ENCODE measurements at places on chromosomes 12 and 14.

GRCh38 chr12:117850048-117850447 is 118.7 kb downstream of the KSR2 start:
- DNase-seq = no peak

GRCh38 chr12:115885040-115885690 is 392.3 kb downstream of the MED13L start:
- DNase-seq = no peak

DNA sequence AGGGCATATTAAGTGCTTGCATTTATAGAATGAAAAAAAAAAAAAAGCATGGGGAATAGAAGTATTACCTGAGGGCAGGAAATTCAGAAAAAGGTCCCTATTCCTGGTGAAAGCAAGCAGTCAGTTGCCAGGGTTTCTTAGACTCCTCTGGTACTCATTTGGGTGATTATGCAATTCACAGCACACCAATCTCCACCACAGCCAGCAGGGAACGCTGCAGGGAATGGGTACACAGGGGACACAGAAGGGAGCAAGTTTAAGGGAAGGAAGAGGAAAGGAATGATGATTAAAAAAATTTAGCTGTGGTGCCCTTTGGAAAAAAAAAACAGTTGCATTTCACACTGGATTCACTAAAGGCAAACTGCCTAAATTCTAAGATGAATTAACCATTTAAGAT is 14.2 kb downstream of the BLTP3B start:
- no peak for DNase-seq

DNA sequence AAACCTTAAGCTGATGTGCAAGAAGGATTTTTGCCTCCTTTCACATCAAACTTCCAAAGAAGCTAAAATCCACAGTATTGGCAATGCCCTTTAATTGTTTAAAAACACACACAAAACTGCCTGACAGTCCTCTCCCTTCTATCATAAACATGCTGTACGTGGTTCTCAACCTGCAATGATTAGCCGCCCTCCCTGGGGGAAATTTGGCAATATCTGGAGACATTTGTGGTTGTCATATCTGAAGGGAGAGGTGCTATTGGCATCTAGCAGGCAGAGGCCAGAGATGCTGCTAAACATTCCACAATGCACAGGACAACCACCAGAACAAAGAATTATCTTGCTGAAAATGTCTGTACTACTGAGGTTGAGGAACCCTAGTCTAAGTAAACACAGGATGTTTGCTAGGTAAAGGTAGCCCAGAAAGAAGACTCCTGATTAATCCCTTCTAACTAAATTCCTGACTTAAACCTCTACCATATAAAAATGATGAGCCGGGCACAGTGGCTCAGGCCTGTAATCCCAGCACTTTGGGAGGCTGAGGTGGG is 1.2 kb downstream of the ACOT6 start:
- no peak for DNase-seq

DNA sequence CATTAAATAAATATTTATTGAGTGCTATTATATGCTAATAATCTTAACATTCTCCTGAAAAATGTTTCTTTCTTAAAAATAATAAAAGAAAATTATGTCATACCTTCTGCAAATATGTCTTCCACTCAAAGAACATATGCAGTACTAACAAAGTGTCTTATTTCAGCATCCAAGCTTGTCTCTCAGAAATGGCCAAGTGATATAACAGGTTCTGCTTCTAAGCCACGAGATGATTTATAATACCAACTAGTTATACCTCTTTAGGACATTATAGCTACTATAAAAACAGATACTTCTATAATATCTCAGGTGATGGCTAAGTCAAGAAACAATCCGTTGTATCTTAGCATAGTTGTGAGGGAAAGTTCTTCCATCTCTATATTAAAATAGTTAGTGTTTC is 128.1 kb upstream of the ARID2 start:
- no peak for DNase-seq

- DNase-seq = no peak
Observed at GRCh38 chr12:84641940-84642545, 270.6 kb downstream of the SLC6A15 start.

DNA sequence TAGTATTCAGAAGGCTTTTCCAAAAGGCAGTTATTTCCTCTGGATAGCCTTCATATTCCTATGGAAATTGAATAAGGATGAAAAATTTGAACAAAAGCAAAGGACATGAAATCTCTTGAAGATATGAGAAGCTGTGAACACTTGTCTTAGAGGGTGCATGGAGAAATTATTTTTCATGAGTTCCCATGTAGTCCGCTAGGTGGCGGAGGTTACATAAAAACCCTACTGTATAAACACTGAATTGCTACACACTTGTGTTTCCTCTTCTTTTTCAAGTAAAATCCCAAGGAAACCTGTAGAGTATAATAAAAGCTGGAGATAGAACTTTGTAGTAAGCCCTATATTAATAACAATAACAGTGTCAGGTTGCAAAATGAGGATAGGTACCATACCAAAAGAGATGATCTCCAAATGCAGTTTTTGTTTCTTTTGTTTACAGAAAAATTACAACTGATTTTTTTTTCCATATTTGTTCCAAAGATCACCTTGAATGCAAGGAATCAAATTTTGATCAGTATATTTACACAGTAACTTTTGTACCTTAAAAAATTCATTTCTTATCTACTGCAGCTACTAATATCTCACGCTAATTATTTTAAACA is 37.8 kb upstream of the OR4E1 start:
- no peak for DNase-seq

GRCh38 chr12:120264904-120265472 is 542 bp downstream of the PXN start:
- DNase-seq = no peak

DNA sequence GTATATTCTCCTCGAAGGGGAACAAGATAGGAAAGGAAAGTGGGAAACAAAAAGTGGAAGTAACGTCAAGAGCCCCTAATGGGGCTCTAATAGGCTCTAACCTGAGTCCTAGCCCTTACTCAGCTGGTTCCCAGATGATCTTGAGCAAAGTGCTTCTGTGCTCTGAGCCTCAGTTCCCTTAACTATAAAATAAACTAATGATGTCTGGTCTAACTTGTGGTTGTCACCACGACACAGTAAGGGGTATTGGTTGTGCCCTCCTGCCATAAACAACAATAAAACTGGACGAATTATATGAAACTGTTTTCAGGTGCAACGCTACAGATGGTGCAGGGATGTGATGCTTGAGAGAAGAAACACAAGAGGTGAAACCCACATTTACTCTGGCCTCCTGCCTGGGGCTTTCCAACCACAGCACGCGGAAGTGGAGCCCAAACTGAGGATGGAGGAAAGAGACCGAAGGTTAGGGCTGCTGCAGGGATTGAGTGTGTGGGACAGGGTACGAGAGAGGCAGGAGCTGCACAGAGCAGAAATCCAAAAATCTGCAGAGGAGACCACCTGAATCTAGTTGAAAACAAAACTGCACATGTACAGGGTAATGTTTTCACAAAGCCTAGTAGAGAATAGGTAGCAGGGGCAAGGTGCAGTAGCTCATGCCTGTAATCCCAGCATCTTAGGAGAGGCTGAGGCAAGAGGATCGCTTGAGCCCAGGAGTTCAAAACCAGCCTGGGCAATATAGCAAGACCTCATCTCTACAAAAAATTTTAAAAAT is 45.6 kb upstream of the BCL2L14 start:
- no peak for DNase-seq

- no peak for DNase-seq
Observed at GRCh38 chr14:22630486-22630885, 13.7 kb downstream of the OR6J1 start.

GRCh38 chr12:11510671-11511070 is 115.3 kb upstream of the PRB2 start:
- DNase-seq = no peak

- no peak for DNase-seq
Observed at GRCh38 chr12:88303335-88303734, 161.2 kb downstream of the TMTC3 start.

GRCh38 chr12:11703378-11703777 is 53.9 kb downstream of the ETV6 start:
- no peak for DNase-seq

GRCh38 chr12:84016956-84017355 is 895.6 kb downstream of the SLC6A15 start:
- DNase-seq = no peak

DNA sequence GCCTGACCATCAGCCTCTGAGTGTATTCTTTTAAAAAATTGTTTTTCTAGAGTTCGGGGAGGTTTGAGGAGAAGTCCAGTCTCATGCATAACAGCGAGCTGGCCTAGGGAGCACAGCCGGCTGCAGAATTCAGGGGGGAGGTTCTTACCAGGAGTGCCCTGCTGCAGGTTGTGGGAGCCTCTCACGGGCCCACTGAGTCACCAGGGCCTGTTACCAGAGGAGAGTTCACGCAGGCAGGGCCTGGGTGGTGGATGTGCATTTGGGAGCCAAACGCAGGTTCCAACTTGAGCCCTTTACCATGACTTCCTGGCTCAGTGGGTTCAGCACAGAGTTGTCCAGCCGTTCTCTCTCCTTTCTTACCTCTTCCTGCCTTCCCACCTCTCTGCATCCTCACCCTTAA is 14.4 kb downstream of the CD9 start:
- DNase-seq = no peak

DNA sequence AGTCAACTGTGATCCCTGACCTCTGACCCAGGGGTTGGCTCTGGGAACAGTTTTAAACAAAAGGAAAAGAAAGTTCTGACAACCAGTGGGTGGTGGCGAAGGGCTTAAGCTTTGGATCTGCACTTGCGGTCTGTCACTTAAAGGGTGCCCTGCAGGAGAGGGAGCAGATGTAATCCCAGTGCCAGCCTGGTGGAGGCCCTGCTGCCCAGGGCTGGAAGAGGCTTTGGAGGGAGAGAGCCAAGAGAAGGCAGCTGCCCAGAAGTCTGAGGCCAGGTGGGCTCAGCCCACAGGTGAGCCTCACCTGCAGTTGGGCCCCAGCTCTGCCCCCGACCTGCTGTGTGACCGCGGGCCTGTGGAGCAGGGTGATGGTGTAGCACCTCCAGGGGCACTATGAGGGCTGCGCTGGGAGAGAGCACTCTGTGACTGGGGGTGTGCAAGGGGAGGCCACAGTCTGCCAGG is 19.1 kb downstream of the SH2B3 start:
- no peak for DNase-seq

GRCh38 chr12:82886671-82887340 is 200.1 kb downstream of the TMTC2 start:
- DNase-seq = no peak

- DNase-seq = no peak
Observed at GRCh38 chr12:6603095-6603567, 4.0 kb downstream of the CHD4 start.

DNA sequence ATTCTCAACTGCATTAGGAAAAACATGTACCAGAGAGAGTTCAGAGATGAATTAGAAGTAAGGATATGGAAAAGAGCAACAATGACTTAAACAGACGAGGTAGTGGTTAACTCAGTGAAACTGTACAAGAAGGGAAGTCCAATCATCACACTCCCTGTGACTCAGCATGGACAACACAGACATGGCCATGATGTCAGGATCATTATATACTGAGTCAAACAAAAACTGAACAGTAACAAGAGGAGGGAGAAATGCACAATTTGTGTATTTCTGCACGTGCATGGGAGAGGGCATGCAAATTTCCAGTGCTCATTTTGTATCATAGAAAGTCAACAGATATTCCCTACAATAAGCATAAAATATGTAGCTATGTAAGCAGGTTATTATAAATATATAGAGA is 1037.8 kb downstream of the BCL11B start:
- DNase-seq = no peak

- no peak for DNase-seq
Observed at GRCh38 chr12:89756585-89757398, 48.2 kb upstream of the ATP2B1 start.

DNA sequence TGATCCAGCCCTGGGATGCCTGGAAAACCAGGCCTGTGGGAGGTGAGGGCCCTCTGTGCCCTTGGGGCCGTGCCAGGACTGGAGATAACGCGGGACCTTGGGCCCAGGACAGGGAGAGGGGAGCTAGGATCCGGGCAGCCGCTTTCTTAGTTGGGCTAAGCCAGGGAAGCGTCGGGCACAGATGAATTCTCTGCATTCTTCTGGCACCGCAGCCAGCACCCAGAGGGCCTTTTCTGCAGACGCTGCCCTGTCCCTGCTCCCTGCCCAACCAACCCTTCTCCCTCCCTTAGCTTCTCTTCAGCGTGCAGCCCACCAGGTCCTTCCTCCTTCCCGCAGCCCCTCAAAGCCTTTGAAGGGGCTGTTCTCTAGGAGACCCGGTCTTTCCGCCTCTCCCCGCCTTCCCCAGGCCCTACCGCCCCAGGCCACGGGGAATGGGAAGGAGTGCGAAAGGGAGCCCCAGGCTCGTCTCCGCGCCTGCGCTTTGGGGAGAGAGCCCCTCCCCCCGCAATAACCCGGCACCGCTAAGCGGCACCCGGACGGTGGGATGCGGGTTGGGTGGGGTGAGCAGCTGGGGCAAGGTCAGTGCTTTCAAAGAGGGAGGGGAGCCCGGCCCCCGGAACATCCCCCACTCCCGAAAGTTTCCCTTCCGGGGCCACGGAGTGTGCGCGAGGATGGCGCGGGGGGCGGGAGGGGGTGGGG is 663 bp downstream of the NCKAP5L start:
- DNase-seq = no peak

- no peak for DNase-seq
Observed at GRCh38 chr12:105272814-105273416, 36.9 kb upstream of the APPL2 start.

GRCh38 chr14:92398888-92399636 is 76.1 kb downstream of the SLC24A4 start:
- DNase-seq = no peak

- DNase-seq = no peak
Observed at GRCh38 chr14:70642303-70643235, 853 bp downstream of the TTC9 start.

DNA sequence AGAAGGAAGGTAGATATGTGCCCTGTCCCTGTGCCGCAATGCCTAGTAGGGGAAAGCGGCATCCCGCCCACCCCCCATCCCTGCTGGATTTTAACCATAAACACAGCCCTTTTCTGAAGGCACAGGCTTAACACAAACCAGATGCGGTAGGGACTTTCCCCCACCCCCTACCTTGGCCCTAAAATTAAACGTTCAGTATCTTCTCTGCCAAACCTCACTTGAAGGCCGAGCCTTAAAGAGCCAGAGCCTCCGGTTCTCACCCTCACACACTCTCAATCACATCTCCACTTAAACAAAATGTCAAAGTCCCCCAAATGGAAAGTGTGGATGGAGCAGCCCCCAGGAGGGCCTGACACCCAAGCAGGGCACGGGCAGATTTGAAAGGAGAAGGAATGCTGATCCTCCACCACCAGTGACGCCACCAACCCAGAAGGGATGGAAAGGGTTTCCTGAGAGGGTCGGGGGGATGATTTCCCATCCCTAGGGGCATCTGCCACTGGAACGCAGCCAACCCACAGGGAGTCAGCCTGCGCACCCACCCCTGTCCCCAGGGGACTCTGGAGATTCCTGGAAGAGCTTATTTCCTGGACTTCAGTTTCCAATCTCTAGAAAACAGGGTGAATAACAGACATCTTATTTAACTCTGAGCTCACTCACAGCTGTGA is 26.4 kb downstream of the ACTN1 start:
- no peak for DNase-seq

- DNase-seq = no peak
Observed at GRCh38 chr12:120702637-120703036, 7.6 kb upstream of the UNC119B start.

Data from stimulated activated CD4-positive, alpha-beta T cell treated with anti-CD3 and anti-CD28 coated beads, Interleukin-1b, Interleukin-23, amount 100 ng/mL, for 1 hour (primary cell).